Stimulated activated CD8-positive, alpha-beta memory T cell treated with anti-CD3 and anti-CD28 coated beads, Interleukin-4, amount 100 ng/mL, for 4 hours (primary cell): ENCODE measurements at places on chromosomes 1 and 21.

GRCh38 chr1:205395616-205396015 is 26.2 kb downstream of the LEMD1 start:
- no peak for DNase-seq

GRCh38 chr1:1021010-1021919 is 1.3 kb downstream of the AGRN start:
- no peak for DNase-seq

DNA sequence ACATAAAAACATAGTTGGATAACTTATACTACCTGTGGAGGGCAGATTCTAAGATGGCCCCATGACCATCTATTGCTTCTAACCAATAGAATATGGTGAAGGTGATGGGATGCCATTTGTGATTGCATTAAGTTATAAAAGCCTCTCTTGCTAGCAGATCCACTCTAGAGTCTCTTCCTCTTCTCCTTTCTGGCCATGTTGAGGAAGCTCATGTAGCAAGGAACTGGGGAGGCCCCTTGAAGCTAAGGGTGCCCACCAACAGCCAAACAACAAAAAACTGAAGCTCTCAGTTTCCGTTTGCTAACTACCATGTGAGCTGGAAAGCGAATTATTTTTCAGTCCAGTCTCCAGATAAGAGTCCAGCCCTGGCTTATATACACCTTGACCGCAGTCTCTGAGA is 16.0 kb upstream of the AGO1 start:
- DNase-seq = no peak

- DNase-seq = no peak
Measured at GRCh38 chr1:84061336-84061735, 62.4 kb upstream of the TTLL7 start.
